ENCODE measurements at places on chromosomes 11 and 22. TPM values are rescaled to one million over a fixed set of nuclear protein-coding genes. Genes with fewer than 3 reads are reported as not detected.

- H3K36me3 ChIP-seq, result no peaks in the 10 kb centered on the region
- H3K27ac ChIP-seq, result no peak overlapping the region
- H3K4me3 ChIP-seq, result no peak overlapping the region
- no peaks in the 10 kb centered on the region for H3K4me1 ChIP-seq
- no peaks in the 10 kb centered on the region for H3K27me3 ChIP-seq
These were observed 164.0 kb upstream of the PDGFD start for GRCh38 chr11:104327861-104328511.

GRCh38 chr11:1548221-1549070 is 23.6 kb downstream of the DUSP8 start:
- H3K4me3 ChIP-seq, result peak overlapping the region; percentile 66
- H3K27ac ChIP-seq, result no peak overlapping the region
- H3K27me3 ChIP-seq, result peaks cover 8% of the 10 kb centered on the region
- peak; percentile 83 for DNase-seq
- H3K36me3 ChIP-seq, result no peaks in the 10 kb centered on the region

DNA sequence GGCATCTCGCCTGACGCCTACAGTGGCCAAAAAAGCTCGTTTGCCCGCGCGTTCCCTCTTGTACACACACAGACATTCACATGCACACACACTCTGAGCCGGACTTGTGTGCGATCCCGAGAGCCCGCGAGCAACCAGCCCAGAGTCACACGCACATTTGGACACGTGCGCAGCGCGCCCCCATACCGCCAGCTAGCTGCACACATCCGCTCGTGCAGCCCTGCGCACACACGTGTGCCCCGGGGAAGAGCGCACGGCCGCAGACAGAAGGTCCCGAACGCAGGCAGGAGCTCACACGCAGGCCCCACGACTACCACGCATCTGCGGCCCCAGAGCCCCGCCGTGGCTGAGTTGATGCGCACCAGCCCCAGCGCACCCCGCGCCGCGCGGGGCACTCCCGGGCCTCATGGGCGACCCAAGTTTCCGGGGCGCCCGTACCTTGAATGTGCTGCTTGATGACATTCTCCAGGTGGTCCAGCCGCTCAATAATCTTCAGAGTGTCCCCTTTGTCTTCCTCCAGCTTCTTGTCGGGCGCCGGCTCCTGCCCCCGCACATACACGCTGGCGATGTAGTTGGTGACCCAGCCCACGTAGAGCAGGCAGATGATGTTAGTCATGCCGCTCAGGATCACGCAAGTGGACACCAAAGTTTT is 758 bp downstream of the GALNT18 start:
- H3K27ac ChIP-seq, result no peak overlapping the region
- peak overlapping the region; percentile 73 for H3K4me3 ChIP-seq
- H3K27me3 ChIP-seq, result peaks cover 10% of the 10 kb centered on the region
- no peak for DNase-seq

DNA sequence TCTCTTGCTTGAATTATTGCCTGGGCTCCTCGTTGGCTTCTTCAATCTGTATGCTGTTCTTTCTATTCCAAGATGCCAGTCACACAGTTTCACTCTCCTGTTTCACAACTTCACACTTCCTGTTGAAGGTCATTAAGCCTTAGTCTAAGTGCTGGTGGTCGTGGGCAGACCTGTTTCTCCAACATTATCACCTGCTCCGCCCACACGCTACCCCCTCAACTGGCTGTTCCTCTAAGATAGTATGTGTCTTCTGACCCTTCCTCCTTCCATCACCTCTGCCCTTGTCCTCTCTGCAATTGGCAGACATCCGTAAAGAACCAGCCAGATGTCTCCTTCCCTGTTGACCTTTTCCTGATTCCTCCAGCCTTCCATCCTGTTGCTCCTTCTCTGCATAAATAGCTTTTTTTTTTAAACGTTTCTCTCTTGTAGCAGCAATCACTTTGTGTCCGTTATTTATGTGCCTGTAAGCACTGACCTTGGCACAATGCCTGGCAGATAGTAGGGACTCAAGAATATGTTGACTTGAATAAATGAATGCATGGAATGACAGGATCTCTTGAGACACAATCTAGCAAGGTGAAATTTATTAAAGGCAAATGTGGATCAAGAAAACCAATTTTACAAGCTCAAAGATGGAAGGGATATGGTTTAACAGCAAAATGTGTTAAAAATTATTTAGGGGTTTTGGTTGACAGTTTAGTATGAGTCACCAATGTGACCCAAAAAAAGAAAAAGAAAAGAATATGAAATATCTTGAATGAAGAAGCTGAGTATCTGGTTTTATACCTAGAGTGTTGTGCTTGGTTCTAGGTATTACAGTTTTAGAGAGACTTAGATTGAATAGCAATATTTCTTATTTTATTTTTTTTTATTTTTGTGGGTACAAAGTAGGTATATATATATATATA is 12.6 kb downstream of the DIXDC1 start:
- H3K4me3 ChIP-seq, result no peak overlapping the region
- H3K27ac ChIP-seq, result no peak overlapping the region
- H3K27me3 ChIP-seq, result no peaks in the 10 kb centered on the region
- H3K4me1 ChIP-seq, result no peaks in the 10 kb centered on the region
- H3K36me3 ChIP-seq, result peaks cover 8% of the 10 kb centered on the region
- no peak for DNase-seq

DNA sequence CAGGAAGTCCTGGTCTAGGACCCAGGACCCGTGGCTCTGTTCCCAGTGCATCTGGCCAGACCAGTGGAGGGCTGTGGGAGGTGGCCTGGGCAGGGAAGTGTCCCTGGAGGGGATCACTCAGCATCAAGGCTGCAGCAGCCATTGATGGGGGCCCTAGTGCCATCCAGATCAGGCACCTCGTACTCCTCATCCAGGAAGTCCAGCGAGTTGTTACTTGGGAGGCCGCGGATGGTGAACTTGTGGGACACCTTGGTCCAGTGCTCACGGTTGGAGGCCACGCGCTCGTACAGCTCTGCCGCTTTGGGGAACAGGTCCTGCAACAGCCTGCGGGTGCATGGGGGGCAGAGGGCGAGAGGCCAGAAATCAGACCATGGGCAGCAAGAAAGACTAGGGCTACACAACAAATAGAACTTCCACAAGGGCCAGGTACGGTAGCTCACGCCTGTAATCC is 96.9 kb downstream of the PDE2A start:
- no peak overlapping the region for H3K4me3 ChIP-seq
- H3K27me3 ChIP-seq, result no peaks in the 10 kb centered on the region
- H3K4me1 ChIP-seq, result no peaks in the 10 kb centered on the region
- H3K36me3 ChIP-seq, result no peaks in the 10 kb centered on the region

DNA sequence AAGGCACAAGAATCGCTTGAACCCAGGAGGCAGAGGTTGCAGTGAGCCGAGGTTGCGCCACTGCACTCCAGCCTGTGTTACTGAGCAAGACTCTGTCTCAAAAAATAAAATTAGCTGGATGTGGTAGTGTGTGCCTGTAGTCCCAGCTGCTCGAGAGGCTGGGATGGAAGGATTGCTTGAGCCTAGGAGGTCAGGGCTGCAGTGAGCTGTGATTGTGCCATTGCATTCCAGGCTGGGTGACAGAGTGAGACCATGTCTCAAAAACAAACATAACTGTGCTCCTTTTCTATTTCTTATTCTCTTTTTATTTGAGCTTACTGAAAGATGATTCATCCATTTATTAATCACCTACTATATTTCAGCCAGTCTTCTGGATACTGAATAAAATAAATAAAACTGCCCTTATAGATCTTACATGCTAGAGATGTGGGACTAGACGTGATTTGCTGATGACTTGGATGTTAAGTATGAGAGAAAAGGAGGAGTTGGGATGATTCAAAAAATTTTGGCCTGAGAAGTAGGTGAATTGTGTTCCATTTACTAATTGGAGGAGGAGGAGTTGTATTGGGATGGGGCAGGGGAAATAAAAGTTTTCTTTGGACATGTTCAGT is 18.0 kb downstream of the PAAF1 start:
- H3K36me3 ChIP-seq, result peaks cover 15% of the 10 kb centered on the region
- DNase-seq, result no peak
- no peaks in the 10 kb centered on the region for H3K27me3 ChIP-seq

GRCh38 chr22:35335468-35335867 is 35.8 kb downstream of the TOM1 start:
- H3K4me1 ChIP-seq, result no peaks in the 10 kb centered on the region
- DNase-seq, result no peak
- H3K27ac ChIP-seq, result no peak overlapping the region
- H3K36me3 ChIP-seq, result peaks cover 40% of the 10 kb centered on the region
- H3K4me3 ChIP-seq, result no peak overlapping the region

DNA sequence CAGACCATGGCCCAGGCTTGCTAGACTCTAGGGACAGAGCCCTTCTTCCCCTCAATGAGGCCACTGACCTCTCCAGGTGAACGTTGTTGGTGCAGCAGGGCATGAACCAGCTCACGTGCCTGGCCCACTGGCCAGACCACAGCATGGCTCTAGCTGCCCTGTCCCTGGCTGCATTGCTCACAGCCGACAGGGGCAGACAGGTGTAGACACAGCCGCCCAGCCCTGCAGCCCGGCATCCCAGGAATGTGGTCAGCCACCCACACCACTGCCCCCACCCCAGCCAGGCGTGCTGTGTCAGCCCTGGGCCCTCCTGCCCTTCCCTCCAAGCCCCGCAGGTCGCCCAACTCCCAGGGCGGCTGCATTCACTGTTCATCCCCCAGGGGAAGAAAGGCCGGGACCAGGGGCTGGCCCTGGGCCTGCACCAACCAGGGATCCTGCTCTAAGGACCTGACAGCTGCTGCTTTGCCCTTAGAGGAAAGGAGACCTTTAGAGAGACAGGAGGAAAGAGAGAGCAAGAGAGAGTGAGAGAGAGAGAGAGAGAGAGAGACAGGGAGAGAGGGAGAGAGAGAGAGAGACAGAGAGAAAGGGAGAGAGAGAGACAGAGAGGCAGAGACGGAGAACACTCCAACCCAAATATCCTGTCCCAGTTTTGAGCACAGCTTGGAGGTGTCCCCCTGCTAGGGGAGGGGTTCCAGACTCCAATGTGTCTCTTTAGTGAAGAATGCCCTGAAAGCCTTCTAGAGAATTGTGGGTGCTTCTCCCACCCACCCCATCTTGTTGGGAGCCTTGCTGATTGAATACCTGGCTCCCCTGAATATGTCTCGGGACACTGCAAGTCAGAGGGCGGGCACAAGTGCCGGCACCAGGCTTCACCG is 44.2 kb upstream of the LINC01488 start:
- H3K4me3 ChIP-seq, result peak overlapping the region; percentile 37
- H3K27me3 ChIP-seq, result no peaks in the 10 kb centered on the region
- peaks cover 2% of the 10 kb centered on the region for H3K4me1 ChIP-seq
- no peak overlapping the region for H3K27ac ChIP-seq

GRCh38 chr22:38481162-38481870 is 13.4 kb downstream of the KDELR3 start:
- H3K36me3 ChIP-seq, result peaks cover 54% of the 10 kb centered on the region
- H3K27ac ChIP-seq, result no peak overlapping the region
- no peak for DNase-seq
- no peak overlapping the region for H3K4me3 ChIP-seq

GRCh38 chr11:3893311-3893710 is 37.8 kb downstream of the STIM1 start:
- no peak overlapping the region for H3K4me3 ChIP-seq
- H3K27ac ChIP-seq, result no peak overlapping the region
- no peak for DNase-seq
- no peaks in the 10 kb centered on the region for H3K27me3 ChIP-seq
- H3K36me3 ChIP-seq, result no peaks in the 10 kb centered on the region

DNA sequence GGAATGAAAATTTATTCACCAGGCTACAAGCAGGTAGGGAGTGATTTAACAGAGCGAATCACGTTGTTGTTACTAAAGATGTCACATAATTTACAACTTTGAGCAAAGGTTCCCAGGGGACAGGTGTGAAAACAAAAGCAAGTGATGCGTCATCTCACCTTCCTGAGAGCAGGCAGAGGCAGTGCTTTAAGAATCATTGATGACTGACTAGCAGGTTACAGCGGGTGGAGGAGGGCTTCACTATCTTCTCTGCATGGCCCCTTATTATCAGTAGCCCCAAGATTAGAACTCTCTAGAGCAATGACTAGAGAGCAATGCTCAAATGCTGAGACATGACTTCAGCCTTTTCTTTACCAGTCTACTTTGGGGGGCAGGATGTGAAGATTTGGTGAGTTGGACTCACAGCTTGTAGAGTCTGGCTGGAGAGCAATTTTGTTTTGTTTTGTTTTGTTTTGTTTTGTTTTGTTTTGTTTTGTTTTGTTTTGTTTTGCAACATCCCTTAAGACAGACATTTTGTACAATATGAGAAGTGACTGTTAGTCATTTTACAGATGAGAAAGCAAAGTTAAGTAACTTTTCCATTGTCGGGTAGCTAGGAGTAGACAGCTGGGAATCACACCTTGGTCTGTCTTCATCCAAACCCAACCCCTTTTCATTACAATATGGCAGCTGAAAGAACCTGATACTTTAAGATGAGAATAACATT is 84.8 kb downstream of the SLC1A2 start:
- no peaks in the 10 kb centered on the region for H3K4me1 ChIP-seq
- H3K36me3 ChIP-seq, result peaks cover 18% of the 10 kb centered on the region
- no peak for DNase-seq
- no peak overlapping the region for H3K27ac ChIP-seq

C22orf31 gene
- not detected for total RNA-seq

CDKN1C gene
- total RNA-seq, result 15.4 TPM

LRP4 gene
- total RNA-seq, result 11.6 TPM

C11orf86 gene
- total RNA-seq, result not detected

TMEM191C gene
- 4.2 TPM for total RNA-seq

YAP1 gene
- total RNA-seq, result 124 TPM

IFITM10 gene
- total RNA-seq, result 0.77 TPM

IL17REL gene
- 0.11 TPM for total RNA-seq

PRR33 gene
- total RNA-seq, result not detected

All from H9 (cell line).